Iris pigment epithelial cell (primary cell): ENCODE measurements at places on chromosomes 4 and X.

- DNase-seq, result no peak
Observed at GRCh38 chr4:1154126-1154522, 18.3 kb downstream of the SPON2 start.

- DNase-seq, result peak; percentile 84
Observed at GRCh38 chr4:76905521-76905920, 7.6 kb upstream of the SOWAHB start.

GRCh38 chrX:135643916-135644315 lies 69.5 kb upstream of the CT45A1 start:
- no peak for DNase-seq

DNA sequence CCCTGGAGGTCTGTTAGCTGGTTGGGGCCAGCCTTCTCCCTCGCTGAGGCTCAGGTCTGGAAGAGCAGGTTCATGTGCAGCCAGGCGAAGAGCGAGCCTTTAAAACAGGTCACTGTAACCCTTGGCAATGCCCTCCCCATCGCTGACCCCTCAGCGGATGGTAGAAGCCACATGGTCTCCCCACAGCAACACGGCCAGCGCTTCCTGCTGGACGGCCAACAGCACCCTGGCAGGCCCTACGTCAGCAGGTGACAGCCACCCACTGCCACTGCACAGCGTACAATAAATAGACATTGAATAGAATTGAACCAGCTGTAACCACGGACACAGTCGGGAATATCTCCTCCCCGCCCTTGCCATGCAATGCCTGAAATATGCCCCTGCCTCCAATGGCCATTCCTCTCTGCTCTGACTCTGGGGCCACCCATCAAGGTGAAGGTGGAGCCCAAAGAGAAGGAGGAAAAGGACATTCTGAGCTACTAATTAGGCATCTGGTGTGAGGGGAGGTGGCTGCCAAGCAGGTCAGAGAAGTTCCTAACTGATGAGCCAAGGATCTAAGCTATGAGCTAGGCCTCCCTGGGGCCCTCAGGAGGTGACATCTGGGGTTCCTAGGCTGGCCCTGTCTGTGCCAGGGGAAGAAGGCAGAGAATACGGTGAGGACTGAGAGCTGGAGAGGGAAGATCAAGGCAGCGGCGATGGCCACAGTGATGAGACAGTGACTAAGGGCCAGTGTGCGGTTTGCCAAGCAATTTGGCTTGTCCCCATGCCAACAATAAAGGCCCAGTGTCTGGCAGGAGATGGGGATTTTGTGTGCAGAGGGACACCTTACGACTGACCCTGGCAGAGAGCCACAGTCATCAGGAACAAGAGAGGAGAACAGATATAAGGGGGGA lies 202.3 kb downstream of the BCOR start:
- no peak for DNase-seq

DNA sequence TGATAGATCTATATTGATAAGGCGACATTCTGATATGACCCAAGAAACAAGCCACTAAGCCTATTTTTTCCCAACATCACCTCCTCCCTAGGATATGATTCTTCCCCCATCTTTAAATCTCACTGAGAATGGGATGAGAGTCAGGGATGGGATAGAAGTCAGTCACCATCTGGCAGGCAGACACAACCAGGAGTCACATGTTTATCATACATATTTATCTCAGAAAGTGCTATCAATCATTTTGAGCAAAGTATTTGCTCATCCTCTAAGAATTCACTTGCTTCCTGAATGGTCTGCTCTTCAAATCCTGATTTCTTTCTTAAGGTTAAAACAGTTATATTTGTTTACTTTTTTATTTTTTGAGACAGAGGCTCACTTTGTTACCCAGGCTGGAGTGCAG lies 20.3 kb downstream of the DNAAF6 start:
- DNase-seq, result no peak
